Cerebellum (tissue), 4 donors: ENCODE measurements at places on chromosomes 4 and X.

DNA sequence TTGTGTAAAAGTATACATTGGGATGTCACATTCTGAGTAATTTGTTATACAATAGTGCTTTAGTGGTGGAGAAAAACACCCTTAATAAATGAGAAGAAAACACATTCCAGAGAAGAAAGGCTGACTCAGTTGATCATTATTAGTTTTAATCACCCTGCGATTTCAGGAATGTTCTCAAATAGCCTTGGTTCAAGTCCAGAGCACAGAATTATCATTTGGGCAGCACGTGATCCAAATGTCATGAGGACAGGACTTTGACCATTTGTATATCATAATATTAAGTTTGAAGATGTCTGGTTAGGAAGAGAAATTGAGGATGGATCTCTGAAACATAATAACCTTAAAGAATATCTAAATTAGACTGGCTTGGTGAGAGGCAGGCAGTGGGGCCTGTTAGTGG lies 1434.3 kb upstream of the TENM3 start:
- no peak for DNase-seq

DNA sequence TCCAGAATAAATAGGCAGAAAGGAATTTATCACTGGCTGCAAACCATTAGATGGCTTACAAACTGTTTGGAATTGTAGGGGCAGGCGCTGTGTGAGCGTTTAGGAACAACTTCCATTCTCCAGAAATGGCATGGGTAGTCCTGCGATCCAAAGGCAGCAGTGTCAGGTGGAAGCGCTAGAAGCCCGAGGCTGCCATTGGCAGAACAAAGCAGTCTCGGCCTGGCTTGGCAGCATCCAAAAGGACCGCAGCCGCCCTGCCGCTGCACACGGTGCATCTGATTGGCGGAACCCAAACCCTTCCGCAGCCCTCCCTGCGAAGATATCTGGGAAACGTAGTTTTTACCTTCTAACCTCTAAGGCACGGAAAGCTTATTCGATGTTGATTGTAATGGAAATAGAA lies 23.6 kb upstream of the YTHDC1 start:
- peak; percentile 91 for DNase-seq

- DNase-seq: no peak
Observed at GRCh38 chrX:2582667-2583066, 81.9 kb upstream of the DHRSX start.

DNA sequence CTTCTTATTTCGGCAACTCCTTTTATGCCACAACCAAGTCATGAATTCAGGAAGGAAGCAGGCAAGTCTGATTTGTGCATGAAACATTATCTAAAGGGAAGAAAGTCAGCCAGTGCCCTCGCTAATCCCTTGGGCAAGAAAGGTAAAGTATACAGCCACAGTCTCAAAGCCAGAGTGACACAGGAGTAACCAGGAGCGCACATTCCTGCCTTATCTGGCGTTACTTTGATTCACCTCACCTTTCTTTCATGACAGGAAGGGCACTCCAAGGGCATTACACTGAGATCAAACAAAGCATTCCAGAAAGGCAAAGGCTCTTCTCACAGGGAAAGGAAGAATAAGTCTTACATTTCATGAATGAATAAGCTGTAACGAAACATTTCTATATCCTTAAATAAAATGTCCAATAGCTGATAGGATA lies 38.8 kb downstream of the FAT1 start:
- no peak for DNase-seq

DNA sequence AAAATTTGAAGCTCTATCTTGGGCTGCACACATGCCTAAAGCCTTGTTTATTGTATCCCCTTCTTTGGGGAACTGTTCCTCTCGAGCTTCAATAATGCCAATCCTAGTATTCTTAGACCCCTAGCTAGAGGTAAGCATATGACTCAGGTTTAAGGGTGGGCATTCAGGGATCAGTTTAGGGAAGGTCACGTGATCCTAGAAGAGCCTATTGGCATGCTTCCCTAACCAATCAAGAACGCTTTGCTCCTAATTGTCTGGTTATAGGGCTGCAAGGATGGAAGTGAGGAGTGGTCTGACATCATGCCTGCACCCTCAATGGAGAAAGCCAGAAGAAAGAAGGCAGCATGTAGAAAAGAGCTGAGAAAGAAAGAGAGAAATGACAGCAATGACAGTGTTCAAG lies 46.9 kb downstream of the TLR10 start:
- no peak for DNase-seq

- no peak for DNase-seq
Observed at GRCh38 chrX:150352581-150352980, 10.5 kb upstream of the MAMLD1 start.

- no peak for DNase-seq
Observed at GRCh38 chr4:176834531-176834930, 41.8 kb upstream of the VEGFC start.

DNA sequence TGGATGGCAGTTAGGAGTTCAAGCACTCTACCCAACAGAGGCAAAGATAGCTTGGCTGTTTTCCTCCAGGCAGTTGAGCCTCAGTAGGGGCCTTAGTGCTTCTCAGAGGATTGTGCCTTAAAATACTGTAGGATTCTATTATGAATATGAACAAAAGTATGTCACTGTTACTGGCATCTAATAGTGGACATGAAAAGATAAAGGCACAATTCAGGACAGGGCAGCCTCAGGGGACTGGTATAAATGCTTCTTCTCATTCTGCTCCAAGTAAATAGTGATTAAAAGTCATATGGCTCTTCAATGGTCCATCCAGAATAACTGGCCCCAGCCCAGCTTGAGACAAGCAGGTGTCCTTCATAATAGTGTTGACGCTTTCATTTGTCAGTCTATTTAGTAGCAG lies 17.7 kb downstream of the COL4A6 start:
- no peak for DNase-seq

- DNase-seq: no peak
Observed at GRCh38 chr4:98688411-98689290, 30.2 kb upstream of the TSPAN5 start.

- no peak for DNase-seq
Observed at GRCh38 chr4:143021384-143021783, 163.3 kb upstream of the USP38 start.

GRCh38 chr4:138972956-138973801 lies 42.4 kb upstream of the NOCT start:
- no peak for DNase-seq

- peak; percentile 4 for DNase-seq
Observed at GRCh38 chrX:39528161-39528916, 569.4 kb downstream of the BCOR start.

- no peak for DNase-seq
Observed at GRCh38 chr4:43496188-43496587, 603.7 kb downstream of the GRXCR1 start.

GRCh38 chr4:182842759-182843390 lies 74.3 kb downstream of the DCTD start:
- DNase-seq: no peak

- no peak for DNase-seq
Observed at GRCh38 chr4:111905511-111905910, 239.7 kb upstream of the FAM241A start.

- DNase-seq: no peak
Observed at GRCh38 chr4:176359590-176359989, 39.8 kb downstream of the SPCS3 start.

DNA sequence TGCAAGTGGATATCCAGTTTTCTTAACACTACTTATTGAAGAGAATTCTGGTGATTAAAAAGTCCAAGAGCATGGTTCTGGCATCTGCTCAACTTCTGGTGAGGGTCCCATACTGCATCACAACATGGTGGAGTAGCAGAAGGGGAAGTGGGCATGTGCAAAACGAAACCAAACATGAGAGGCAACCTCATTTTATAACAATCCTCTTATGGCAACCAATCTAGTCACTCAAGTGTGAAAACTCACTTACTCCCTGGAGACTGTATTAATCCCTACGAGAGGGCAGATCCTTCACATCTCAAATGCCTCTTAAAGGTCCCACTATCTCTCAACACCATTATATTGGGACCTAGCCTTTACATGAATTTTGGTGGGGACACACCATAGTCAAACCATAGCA lies 55.4 kb upstream of the TRO start:
- no peak for DNase-seq

DNA sequence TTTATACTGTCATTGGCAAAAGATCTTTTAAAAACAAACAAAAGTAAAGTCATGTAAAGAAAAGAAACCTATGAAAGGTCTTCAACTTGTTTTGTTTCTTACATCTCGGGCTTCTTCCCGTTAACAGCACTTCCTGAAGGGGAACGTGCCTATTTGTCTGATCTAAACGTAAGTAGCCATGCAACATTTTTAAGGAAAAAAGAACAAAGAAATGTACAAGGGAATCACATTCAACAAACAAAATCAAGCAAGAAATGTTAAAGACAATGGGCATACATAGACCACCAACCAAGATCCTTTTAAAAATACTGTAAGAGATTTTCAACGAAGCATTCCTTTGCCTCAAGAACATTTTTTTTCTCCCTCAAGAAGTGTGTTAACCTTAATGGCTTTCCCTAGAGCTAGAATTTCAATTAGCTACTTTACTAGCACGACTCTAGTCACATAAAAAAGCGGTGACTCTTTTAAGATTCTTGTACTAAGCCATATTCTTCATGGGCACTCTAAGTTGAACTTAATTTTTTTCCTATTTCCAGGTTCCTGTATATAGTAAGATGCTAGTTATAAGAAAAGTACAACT lies 112.0 kb upstream of the TTC29 start:
- no peak for DNase-seq

DNA sequence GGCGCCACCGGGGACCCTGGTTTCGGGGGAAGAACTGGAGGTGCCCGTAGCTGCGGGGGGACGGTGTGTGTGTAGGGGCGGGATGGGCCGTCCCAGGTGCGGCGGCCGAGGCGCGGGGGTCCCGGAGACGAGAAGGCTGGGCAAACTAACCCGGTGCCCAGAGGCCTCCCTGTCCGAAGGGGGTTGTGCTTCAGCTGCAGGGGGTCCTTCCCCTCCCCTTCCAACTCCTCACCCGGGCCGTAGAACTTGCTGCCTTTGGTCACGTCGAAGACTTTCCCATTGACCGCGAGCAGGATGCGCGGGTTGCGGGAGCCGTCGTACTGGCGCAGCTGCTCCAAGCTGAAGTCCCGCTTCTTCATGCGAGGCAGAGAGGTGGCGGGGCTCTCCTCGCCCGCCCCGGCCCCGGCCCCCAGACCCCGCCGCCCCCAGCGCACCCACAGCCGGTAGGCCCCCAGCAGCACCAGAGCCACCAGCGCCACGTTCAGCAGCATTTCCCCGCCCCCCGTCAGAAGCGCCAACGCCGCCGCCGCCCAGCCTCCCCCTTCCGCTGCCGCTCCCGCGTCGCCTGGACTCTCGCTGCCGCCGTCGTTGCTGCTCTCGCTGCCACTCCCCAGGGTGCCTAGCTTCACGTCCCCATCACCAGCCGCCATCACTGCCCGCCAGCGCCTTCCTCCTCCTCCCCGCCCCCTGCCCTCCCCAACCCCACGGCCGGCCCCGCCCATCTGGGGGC lies at the start of gene PGRMC2:
Gene PGRMC2, minus strand, starts transcription at position 673 of the 730 bp plus-strand sequence. Its CDS starts 23 bp downstream, at position 650.
- no peak for DNase-seq

DNA sequence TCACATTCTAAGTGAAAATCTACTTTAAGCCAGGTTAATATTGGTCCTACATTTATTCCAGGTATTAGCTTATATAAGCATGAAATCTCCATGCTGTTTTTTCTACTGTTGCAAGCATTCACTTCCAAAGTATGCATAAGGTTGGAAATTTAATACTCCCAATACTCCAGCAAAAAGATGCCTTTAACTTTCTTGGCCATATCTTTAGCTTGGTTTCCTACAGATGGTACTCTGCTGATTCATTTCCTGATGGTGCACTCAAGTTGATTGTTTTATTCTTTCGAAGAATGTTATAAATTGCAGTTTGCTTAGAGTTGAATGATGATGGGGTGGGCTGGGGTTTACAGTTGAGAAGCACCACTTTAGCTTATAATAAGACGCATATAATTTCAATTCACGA lies 330.2 kb downstream of the PTTG2 start:
- DNase-seq: no peak

- no peak for DNase-seq
Observed at GRCh38 chrX:129115104-129115503, 408.2 kb downstream of the SMARCA1 start.

DNA sequence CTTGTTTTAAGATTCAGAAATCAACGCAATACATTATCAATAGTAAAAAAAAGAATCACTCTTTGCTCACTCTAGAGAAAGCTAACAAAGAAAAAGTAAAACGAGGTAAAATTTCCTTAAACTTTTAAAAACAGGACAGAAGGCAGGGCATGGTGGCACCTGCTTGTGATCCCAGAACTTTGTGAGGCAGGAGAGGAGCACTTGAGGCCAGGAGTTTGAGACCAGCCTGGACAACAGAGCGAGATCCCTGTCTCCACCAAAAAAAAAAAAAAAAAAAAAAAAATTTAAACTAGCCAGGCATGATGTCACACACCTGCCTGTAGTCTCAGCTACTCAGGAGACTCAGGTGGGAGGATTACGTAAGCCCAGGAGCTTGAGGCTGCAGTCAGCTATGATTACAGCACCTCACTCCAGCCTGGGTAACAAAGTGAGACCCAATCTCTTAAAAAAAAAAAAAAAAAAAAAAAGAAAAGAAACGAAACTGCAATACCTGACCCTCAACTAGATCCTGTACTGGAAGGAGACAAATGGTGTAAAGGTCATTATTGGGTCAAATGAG lies 3.5 kb downstream of the CCNI start:
- no peak for DNase-seq

GRCh38 chrX:56099271-56099670 lies 132.9 kb upstream of the KLF8 start:
- no peak for DNase-seq

- no peak for DNase-seq
Observed at GRCh38 chr4:156954587-156954986, 17.0 kb downstream of the PDGFC start.

DNA sequence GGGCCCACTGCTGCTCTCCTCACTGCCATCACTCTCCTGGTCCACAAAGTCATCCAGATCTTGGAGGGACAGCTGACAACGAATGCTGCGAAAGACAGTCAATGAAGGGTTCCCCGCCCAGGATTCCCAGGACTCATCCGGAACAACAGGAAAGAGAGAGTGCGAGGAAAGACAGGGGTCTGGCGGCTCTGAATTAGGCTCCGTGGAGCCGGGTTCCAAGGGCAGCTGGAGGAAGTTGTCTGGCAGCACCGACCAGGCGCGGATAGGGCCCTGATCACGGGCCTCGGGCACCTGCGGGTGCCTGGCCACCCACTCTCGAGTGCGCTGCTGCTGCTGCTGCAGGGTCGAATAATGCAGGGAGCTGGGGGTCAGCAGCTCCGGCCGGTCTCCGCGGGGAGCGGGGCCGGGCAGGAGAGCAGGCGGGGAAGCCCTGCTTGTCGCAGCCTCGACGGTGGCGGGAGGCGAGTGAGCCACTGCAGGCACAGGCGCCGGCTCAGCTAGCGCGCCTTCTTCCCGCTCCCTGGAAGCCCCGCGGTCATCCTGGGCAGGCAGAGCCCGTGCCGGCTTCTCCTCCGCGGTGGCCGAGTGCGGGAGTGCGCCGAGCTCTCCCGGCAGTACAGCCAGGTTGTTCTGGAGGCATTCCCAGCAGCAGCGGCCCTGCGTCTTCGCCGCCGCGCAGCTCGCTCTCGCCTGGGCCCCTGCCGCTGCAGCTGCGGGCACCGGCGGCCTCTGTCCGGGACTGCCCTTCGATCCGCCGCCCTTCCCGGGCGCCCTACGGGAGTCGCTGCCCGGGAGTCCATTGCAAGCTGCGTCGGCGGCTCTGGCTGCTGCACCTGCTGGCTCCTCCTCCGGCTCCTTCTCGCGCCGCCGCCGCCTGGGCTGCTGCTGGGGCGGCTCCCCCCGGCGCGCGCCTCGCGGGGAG lies 1.1 kb downstream of the SOWAHB start:
- DNase-seq: peak; percentile 19

- DNase-seq: no peak
Observed at GRCh38 chrX:44903107-44903506, 30.1 kb downstream of the KDM6A start.
